ENCODE measurements at places on chromosomes 5 and 9.

- DNase-seq, result no peak
Measured at GRCh38 chr9:97752274-97752673, 55.1 kb upstream of the XPA start.

DNA sequence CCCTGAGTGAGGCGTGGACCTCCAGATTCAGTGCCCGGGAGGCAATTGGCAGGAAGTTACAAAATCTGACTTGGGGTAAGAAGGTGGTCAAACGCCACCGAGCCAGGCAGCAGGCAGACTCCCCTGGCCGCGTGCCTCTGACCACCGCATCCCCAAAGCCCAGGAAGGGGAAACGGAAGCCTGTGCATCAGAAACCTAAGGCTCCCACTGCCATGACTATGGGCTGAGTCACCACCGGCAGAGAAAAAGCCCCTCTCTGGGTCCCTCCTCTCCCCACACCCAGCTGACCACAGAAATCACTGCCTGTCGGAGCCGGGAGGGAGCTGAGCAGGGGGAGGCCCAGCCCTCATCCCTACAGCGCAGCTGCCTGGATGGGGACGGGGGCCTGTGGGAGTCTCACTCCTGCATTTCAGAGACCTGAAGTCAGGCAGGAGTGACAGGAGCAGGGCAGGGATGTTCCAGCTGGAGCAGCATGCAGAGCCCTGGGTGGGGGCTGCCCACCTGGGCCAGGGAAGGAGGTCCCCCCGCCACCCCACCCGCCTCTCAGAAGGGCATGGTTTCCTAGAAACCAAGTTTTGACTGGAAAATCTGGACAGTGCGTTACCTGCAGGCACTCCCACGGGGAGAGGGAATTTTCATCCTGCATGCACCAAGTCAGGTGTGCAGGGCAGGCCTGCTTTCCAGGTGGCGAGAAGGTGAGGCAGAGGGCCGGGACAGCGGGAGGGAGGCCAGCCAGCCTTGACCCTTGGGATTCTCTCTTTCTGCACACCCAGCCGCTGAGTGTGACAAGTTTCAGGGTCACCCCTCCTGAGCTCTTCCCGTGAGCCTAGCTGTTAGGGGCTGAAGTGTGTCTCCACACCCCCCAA lies 68.2 kb downstream of the LRSAM1 start:
- DNase-seq, result no peak

- no peak for DNase-seq
Measured at GRCh38 chr5:28808967-28809810, 1770.8 kb upstream of the CDH9 start.

GRCh38 chr5:138336952-138337684 lies 948 bp upstream of the FAM53C start:
- DNase-seq, result peak; percentile 63

- no peak for DNase-seq
Measured at GRCh38 chr5:140356853-140357725, 2.9 kb upstream of the SLC4A9 start.

DNA sequence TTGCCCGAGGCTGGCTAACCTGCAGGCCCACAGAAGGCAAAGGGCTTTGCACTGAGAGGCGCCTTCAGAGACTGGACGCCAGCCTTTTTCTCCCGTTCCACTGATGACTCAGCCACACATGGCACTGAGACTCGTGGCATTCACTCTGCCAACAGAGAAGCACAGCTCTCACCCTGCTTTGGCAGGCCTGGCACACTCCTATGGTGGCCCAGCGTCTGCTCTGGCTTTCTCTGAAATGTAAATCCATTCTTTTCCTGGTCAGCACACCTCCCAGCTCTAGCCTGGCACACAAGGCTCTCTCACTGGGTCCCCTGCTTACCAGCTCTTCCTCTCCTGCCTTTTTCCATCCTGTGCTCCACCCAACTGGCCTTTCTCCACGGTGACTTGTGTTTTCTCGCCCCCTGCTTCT lies 5.9 kb upstream of the MELK start:
- DNase-seq, result no peak

DNA sequence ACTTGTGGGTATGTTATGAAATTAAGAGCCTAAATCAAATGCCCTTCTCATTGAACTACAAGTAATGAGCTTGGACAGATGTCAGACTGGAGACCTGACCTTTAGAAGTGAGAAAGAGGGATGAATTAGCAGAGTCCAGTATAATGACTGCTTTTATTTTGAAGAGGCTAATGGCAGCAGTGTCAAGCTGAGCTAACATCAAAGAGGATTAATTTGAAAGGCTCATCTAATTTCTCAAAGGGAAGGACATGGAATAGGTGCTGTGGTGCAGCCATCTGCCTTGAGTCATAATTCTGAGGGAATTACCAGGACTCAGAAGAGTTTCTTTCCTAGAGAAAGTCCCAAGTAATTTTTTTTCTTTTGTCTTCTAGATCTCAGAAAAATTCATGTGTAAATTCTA lies 57.6 kb downstream of the FAM81B start:
- DNase-seq, result no peak

- no peak for DNase-seq
Measured at GRCh38 chr9:105257809-105258208, 13.4 kb downstream of the SLC44A1 start.

GRCh38 chr5:152147286-152147685 lies 222.6 kb upstream of the GLRA1 start:
- DNase-seq, result no peak

DNA sequence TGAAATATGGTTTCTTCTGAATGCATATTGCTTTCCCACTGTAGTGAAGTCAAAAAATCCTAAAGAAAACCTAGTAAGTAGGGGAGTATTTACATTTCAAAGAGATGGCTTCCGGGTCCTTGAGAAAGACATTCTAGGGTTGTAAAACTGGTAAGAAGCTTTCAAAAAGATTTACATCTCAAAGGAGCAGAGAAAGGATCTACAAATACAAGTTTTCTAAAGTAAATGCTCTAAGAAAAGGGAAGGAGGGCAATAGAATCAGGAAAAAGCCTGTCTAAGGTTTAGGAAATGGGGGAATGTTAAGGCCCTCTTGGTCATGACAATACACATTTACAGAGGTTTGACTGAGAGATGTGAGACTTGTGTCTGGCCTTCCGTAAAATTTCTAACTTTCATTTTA lies 16.7 kb upstream of the TRPC7 start:
- DNase-seq, result no peak

DNA sequence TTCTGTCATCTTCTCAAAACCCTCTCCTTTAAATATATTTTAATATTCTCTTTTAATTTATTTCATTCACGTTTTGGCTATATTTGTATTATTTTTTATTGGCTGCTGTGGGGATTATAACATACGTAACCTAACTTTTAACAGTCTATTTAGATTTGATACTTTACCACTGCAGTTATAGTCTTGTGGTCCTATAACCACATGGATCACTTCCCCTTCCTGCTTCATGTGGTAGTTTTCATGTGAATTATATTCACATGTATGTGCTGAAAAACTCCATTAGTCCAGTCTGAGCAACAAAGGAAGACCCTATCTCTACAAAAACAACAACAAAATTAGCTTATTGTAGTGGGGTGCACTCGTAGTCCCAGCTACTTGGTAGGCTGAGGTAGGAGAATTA lies 34.3 kb downstream of the CENPP start:
- no peak for DNase-seq

DNA sequence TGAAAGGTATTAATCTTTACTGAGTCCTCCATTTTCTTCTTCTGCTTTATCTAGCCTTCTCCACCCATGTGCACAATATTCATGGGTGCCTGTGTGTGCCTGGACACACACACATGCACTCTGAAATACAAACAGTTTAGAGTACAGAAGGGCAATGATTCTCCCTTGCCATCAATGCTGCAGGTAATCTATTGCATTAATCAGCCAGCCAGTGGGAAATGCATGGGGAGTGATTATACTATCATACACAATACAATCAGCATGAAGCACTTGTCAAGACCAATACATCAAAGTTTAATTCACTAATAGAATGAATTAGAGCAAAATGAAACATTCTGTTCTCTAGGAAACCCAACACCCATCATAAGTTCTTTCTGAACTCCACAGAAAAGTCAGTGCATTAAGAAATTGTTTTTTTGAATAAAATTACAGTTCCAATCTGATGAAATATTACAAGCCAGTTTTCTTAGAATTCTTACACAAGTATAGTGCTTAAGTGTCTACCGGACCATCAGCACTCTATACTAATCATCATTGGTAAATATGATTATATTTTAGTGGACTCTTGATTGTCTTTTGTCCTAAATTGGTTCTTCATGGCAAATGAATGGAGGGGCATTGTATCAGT lies 172.2 kb downstream of the ZSWIM6 start:
- DNase-seq, result no peak

DNA sequence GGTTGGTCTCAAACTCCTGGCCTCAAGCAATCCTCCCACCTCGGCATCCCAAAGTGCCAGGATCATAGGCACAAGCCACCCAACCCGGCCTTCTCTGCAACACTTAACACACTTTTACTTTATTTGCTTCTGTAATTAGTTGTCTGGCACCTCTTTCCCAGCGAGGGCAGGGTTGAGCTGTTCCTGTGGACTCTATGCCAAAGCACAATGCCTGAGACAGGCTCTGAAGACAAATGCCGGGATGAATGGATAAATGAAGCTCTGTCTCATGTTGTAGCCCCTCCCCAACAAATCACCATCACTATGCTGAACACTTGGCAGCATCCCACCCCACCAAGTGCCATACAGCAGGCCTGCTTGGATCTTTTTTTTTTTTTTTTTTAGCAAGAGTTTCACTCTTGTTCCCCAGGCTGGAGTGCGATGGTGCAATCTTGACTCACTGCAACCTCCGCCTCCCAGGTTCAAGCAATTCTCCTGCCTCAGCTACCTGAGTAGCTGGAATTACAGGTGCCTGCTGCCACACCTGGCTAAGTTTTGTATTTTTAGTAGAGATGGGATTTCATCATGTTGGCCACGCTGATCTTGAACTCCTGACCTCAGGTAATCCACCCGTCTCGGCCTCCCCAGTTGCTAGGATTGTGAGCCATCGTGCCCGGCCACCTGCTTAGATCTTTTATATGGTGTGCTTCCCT lies 21.3 kb downstream of the GPX3 start:
- DNase-seq, result no peak

DNA sequence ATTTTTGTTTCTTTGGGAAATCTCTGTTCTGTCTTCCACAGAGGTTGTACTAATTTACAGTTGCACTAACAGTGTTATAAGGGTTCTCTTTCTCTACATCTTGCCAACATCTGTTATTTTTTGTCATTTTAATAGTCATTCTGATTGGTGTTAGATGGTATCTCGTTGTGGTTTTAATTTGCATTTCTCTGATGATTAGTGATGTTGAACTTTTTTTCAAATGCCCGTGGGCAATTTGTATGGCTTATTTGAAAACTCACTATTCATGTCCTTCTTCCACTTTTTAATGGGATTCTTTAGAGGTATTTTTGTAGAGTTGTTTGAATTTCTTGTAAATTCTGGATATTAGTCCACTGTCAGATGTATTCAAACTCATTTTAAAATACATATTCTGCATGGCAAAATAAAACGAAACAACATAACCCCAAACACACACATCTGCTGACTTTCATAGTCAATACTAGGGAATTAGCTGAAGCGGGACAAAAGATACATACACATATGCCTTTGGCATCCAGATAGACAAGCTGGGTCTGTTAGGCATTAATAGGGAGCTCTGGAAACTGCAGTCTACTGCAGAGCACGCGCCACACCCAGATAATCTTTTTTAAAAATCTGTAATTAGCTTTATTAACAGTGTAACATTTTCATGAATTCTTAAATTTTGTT lies 5.8 kb upstream of the SPATA31C2 start:
- no peak for DNase-seq

- no peak for DNase-seq
Measured at GRCh38 chr9:136291306-136292025, 12.4 kb downstream of the CCDC187 start.

DNA sequence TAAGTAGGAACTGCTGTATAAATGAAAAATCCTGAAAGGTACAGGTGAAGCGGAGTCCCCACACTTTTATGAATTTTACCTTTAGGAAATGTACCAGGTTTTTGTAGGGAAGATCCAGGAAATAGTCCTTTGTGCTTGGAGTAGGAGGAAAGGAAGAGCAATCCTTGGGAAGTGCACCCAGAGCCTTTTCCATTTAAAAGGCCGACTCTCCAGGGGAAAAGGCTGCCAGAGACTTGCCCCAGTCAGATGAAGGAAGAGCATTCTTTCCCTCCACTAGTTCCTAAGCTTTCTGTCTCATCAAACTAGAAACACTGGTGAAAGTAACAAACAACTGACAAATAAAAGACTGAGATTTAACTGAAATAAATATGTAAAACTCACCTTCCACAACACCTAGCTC lies 779.4 kb upstream of the CDH6 start:
- no peak for DNase-seq

GRCh38 chr9:128055344-128056040 lies 11.6 kb downstream of the NAIF1 start:
- DNase-seq, result no peak

DNA sequence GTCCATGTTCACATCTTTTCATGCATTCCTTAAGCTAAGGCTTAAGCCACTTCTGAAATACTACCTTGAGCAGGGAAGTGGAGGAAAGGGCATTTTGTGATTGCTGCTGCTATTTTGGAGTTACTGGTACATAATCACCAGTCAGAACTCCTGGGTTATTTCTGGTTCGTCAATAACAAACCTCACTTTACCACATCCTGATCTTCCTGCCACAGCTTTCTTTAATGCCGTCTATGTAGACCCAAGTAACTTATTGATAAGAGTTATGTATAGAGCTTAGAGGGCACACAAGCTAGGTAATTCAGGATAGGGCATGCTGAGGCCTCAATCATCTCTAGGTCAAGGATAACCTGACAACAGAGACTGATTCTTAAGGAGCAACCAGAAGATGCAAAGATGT lies 120.7 kb downstream of the DOCK8 start:
- no peak for DNase-seq

DNA sequence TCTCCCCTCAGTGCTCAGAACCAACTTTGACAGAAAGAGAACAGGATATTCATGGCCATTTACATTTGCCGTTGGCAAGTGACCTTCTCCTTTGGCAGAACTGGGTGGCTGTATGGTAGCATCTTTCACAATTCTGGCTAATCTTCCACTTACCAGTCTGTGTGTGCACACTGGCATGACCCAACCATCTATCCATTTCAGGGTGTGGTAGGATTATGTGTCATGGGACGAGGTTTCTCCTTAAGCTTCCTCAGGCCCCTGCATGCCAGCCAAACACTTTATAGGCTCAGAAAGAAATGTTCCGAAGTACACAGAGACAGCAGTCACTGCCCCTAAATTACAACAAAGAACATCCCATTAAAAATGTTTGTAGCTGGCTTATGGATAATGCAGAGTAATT lies 497.1 kb downstream of the NFIB start:
- DNase-seq, result no peak

DNA sequence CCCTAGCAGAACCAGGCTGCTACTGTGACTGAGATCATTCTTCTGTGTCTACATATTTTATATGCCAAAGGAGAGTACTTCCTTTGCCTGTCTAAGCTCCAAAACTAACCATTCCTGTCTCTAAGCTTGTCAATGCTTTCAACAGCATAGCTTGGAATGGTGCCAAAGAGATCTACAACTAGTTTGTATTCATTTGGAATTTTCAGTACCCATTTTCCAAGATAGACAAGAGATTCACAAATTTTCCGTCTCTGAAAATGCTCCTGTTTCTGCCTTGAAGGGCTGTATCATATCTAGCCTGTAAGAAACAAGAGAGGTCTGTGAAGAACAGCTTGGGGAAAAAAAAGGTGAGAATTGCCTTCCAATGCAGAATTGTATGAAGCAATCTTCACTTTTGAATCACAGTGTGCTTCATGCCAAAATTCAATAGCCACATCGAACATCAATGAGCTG lies 334.4 kb upstream of the ACTBL2 start:
- no peak for DNase-seq

- DNase-seq, result peak; percentile 30
Measured at GRCh38 chr5:154756868-154757813, 2.0 kb downstream of the LARP1 start.
